ENCODE measurements at places on chromosomes 3 and 15.

- no peak for DNase-seq
These were observed 193.4 kb upstream of the RASGRP1 start for GRCh38 chr15:38758043-38758442.

- no peak for DNase-seq
These were observed 58.3 kb upstream of the SLC6A11 start for GRCh38 chr3:10757821-10758130.

DNA sequence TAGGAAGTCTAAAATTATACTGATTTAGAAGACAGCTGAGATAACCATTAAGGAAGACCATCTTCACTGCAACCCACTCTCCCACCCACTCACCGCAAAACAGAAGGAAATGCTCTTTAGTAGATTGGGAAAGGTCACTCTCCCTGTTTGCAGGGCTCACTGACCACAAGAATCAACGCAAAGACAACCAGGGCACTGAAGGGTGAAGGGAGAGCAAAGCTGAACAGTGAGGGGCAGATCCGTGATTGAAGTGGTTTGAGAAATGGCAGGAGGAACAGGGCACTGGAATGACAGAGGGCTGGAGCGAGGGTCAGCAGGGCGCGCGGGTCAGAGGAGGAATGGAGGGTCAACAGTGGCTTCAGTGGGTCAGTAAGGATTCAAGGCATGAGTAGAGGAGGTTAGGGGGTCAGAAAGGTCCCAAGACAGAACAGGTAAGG lies 520 bp downstream of the MESD start:
- no peak for DNase-seq

GRCh38 chr3:34254285-34254684 lies 455.9 kb downstream of the PDCD6IP start:
- no peak for DNase-seq

- no peak for DNase-seq
These were observed 6.8 kb downstream of the ALDH1A2 start for GRCh38 chr15:58058729-58059128.

DNA sequence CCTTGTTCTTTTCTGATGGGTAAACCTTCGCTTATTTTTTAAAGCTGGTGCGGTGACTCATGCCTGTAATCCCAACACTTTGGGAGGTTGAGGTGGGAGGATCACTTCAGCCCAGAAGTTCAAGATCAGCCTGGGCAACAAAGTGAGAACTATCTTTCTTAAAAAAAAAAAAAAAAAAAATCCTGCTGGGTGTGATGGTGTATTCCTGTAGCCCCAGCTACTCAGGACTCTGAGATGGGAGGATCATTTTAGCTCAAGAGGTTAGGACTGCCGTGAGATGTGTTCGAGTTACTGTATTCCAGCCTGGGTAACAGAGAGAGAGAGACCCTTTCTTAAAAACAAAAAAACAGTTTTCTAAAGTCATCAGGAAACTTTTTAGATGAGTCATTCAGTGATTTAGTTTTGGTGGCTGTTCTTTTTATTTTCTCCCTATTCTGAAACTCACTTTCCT lies 37.7 kb downstream of the SLMAP start:
- no peak for DNase-seq
